Right renal cortex interstitium (tissue), 3 donors: ENCODE measurements at places on chromosomes 3 and 15.

GRCh38 chr3:173983343-173983742, 585.8 kb downstream of the NLGN1 start:
- DNase-seq, result no peak

GRCh38 chr15:89749951-89750559, 994 bp downstream of the MESP1 start:
- no peak for DNase-seq

GRCh38 chr3:108407886-108408285, 102.5 kb downstream of the MYH15 start:
- no peak for DNase-seq

GRCh38 chr15:44882499-44882968, 74.0 kb upstream of the TERB2 start:
- DNase-seq, result no peak

DNA sequence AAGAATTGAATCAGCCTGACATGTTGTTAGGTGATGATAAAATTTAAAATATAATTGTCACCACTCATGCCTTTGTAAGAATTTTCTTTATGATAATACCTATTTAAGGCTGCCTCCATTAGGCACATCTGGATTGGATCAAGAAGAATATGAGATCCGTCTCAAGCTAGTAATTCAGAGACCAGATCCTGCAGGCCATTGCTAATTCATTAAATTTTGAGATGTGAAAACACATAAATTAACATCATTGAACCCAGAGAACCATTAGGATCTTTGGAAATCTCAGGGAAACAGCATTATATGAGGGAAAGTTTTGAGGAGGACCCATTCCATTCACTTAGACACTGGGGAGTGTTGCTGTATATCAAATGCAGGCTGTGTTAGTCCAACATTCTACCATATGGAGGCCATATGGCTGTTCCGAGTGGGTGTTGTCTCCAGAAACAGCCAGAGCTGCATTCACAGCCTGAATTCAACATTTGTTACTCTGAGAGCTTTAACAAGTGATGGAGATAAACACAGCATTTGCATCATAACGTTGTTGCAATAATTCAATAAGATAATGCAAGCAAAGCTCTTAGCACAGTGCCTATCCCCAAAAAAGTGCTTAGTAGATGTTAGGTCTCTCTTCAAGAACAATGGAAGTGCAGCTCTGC, 67.4 kb downstream of the DTWD1 start:
- DNase-seq, result no peak

- no peak for DNase-seq
Observed at GRCh38 chr15:55827204-55827603, 84.3 kb upstream of the PRTG start.

GRCh38 chr3:24005669-24006068, 60.6 kb downstream of the NR1D2 start:
- no peak for DNase-seq

DNA sequence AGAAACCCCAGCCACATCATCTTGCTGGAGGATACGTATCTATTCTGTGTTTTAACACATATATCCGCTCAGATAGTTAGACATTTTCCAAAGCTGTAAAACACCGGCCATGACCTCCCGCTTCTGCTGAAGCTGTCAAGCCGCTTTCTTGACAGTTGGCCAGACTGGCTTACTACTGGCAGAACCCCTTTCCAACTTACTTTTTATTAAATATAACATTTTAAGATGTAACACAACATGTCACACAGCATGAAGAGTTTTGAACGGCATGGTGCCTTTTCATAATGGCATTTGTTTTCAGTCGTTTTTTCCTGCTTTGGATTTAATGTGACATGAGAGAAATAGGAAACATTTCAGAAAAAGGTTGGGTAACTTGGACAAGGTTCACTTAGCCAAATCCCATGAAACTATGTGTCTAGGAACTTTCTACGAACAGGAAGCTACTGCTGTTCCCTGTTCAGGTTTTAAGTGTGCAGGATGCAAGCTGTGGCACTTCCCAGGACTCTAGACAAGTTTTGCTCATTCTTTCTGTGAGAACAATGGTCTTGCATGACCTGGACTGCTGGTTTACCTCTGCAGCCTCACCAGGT, 281.4 kb downstream of the THSD4 start:
- DNase-seq, result no peak

GRCh38 chr3:159824333-159824732, 164.3 kb upstream of the IL12A start:
- DNase-seq, result no peak

GRCh38 chr3:165254812-165255211, 58.6 kb upstream of the SLITRK3 start:
- DNase-seq, result no peak

GRCh38 chr3:65146179-65146578, 458.4 kb upstream of the ADAMTS9 start:
- no peak for DNase-seq

DNA sequence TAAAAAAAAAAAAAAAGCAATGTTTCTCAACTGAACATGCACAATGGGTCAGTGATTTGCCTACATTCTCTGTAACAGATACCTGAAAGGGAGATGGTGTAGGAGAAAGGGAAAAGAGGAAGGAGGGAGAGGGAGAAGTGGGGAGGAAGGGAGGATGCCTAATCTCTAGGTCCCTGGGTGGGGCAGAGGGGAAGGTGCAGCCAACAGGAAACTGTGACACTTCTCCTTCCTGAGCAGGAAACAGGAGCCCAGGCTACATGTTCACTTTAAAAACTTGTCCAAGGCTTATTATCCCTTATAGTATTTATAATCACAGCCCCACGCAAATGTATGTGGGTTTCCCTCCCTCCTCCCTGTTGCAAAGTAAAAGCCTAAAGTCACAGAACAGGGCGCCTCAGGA, 137.9 kb downstream of the MINAR1 start:
- no peak for DNase-seq

GRCh38 chr3:184015381-184016019, 2.2 kb downstream of the ABCC5 start:
- no peak for DNase-seq

GRCh38 chr15:80844011-80844732, 65.0 kb downstream of the CEMIP start:
- DNase-seq, result no peak

GRCh38 chr15:62241135-62241770, 76.2 kb upstream of the C2CD4B start:
- DNase-seq, result no peak

GRCh38 chr3:194128202-194128918, 7.6 kb upstream of the HES1 start:
- no peak for DNase-seq

- DNase-seq, result no peak
Observed at GRCh38 chr3:61562721-61563312, 1.4 kb downstream of the PTPRG start.

GRCh38 chr15:68383161-68384074, 48.5 kb downstream of the ITGA11 start:
- DNase-seq, result no peak

GRCh38 chr15:77486542-77487468, 66.1 kb downstream of the HMG20A start:
- no peak for DNase-seq

- DNase-seq, result no peak
Observed at GRCh38 chr15:88177451-88177850, 79.1 kb downstream of the NTRK3 start.

- no peak for DNase-seq
Observed at GRCh38 chr3:150786791-150787190, 23.8 kb upstream of the SIAH2 start.

DNA sequence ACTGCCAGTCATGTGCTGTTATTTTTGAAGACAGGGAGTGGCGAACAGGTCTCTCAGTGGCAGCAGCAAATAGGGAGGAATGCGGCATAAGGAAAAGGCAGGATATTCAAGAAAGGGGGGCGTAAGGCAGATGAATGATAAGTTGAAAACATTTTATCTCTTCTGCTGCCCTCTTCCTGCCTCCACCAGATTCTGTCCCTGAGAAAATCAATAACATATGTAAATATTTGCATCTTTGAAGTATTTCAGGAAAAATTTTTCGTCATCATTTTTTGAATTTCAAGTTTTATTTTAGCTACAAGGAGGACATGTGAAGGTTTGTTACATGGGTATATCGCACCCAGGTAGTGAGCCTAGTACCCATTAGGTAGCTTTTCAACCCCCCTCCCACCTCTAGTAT, 616.7 kb downstream of the MCTP2 start:
- no peak for DNase-seq

- no peak for DNase-seq
Observed at GRCh38 chr3:133280586-133280985, 119.3 kb upstream of the BFSP2 start.
